ENCODE measurements at places on chromosomes 6 and 20. TPM values are rescaled to one million over a fixed set of nuclear protein-coding genes. Genes with fewer than 3 reads are reported as not detected.
A peak's percentile ranks its signal among the peaks of the same experiment; 100 is the strongest.

- DNase-seq = no peak
These were observed 25.5 kb downstream of the BANF2 start for GRCh38 chr20:17725094-17725835.

GRCh38 chr6:112478036-112478435 lies 130.9 kb downstream of the RFPL4B start:
- peak; percentile 93 for DNase-seq

- DNase-seq = peak; percentile 96
These were observed 75.7 kb upstream of the QKI start for GRCh38 chr6:163338671-163339405.

Gene ACTL10
- total RNA-seq = 0.49 TPM

DNA sequence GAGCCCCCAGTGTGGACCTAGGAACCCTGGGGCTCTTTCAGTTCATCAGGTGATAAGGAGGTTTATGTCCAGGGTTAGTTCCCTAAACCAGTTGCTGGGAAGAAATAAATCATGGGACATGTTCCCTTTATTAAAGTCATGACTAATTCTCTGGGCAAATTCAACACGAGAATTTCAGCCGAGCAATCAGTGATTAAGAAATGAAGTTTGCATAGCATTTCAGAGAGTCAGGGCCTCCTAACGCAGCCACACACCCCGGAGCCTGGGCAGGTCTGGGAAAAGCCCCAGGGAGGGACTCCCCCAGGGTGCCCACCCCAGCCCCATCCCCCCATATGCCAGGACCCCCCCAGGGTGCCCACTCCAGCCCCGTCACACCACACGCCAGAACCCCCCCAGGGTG lies 20.1 kb downstream of the SLCO4A1 start:
- no peak for DNase-seq

Gene SYNJ2
- 7.4 TPM for total RNA-seq

Gene HAO1
- total RNA-seq = not detected

GRCh38 chr6:34441526-34441925 lies 15.7 kb upstream of the RPS10 start:
- DNase-seq = no peak

GRCh38 chr6:15562977-15563376 lies 99.9 kb downstream of the DTNBP1 start:
- no peak for DNase-seq

Gene FAM184A
- 3.7 TPM for total RNA-seq

Gene BMP7
- 15.0 TPM for total RNA-seq

- DNase-seq = no peak
These were observed 3.5 kb downstream of the NUP153 start for GRCh38 chr6:17703256-17703694.

- DNase-seq = no peak
These were observed 161.4 kb downstream of the MTFR2 start for GRCh38 chr6:136088693-136089092.

DNA sequence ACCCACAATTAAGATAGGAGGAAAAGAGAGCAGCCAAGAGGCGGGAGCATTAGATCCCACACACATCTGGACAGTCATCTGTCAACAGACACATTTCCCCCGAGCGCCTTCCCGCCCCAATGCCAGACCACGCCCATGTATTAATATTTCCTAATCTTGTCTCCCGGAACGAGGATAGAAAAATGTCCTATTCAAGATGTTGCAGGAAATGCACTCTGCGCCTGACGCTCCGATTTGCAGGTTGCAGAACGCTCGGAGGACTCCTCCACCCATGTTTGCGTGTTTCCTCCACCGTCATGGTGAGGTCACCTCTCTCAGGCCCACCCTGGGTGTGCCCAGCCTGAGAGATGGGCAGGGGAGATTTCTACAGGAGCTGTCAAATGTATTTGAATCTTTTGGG lies 215.2 kb downstream of the TAF4 start:
- DNase-seq = peak; percentile 62

Gene SPAG4
- total RNA-seq = not detected

GRCh38 chr6:64998204-64998603 lies 708.8 kb downstream of the EYS start:
- no peak for DNase-seq

DNA sequence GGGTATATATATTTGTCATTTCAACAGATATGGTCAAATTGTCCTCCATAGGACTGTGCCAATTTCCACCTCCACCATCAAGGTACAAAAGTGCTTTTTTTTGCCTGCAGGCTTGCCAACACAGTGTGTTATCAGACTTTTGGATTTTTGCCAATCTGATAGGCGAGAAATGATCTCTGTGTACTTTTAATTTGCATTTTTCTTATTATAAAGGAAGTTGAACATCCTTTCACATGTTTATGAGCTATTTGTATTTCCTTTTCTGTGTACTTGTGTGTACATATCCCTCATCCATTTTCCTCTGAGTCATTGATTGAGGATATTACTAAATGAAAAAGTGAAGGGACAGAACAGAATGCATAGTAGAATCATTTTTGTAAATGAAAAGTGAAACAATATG lies 39.0 kb upstream of the PTPN1 start:
- no peak for DNase-seq

DNA sequence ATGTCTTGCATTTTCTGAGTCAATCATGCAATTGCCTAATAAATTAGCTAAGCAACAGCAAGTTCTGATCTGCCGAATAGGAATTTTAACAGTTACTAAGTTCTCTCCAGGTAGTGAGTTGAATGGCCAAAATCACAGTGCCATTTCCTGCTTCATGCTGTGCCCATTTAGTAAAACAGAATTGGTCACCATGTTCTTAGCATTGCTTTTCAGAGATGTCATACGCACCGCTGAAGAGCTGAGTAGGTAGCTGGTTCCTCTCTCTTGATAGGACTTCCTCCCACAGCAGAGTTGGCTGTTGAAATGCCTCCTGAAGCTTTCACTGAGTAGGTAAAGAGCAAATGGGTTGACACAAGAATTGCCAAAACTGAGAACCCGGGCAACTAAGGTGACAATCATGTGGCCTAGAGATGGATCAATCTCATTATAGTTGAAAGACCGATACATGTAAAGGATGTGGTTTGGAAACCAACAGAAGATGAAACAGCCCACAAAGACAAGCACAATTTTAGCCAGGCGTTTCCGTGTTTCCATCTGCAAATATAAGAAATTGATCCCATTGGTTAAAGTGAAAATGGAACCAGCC lies 57.1 kb upstream of the GJE1 start:
- DNase-seq = no peak

DNA sequence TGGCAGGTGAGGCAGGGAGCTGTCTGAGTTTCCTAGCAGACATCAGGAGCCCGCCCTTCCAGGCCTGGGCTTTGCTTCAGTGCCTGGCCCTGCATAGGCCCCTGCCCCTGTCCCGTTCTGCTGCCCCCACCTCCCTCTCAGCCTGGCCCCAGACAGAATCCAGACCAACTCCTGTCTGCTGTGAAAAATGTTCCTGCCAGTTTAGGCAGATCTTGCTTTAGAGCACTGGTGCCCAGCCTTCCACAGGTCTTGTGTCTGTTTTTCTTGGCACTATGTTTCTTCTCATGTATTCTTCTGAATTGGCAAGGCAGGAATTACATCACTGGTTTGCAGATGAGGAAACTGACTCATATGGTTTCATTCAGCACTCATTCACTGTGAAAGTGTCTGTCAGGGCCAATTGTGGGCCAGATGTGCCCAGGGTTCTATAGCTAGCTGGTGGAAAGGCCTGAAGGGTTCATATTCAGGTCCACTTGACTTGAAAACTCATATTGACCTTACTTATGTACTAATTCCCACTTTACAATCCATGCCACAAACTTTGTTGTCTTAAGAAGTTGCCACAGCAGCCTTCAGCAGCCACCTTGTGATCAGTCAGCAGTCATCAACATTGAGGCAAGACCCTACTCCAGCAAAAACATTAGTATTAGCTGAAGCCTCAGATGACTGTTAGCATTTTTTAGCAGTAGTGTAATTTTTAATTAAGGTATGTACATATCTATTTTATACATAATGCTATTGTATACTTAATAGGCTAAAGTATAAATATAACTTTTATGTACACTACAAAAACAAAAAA lies 40.5 kb downstream of the HLA-F start:
- DNase-seq = peak; percentile 6

DNA sequence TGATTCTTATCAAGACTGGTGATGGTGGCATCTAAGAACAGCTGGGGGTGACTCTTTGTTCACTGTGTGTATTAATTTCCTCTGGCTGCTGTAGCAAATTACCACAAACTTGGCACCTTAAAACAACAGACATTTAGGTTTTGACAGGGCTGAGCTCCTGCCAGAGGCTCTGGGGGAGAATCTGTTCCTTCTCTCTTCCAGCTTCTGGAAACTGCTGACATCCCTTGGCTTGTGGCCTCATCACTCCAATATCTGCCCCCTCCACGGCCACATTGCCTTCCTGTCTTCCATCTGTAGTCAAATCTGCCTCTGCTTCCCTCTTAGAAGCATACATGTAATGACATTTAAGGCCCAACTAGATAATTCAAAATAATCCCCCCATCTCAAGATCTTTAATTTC lies 274.9 kb downstream of the PRL start:
- no peak for DNase-seq

- DNase-seq = no peak
These were observed 404.2 kb upstream of the CITED2 start for GRCh38 chr6:139778688-139779087.

DNA sequence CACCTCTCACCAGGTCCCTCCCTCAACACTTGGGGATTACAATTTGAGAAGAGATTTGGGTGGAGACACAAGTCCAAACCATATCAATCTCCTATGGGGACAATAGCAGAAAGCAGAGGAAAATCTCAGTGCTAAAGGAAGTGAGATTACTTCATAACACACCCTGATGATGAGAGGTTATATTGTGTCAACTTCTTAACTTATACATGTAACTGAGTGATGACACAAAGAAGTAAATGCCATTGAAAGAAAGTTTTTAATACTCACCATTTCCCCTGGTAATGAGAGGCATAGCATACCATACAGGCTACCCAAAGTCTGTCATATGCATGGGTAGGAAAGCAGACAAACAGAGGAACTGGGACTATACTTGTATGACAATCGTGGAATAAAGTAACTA lies 137.2 kb downstream of the MMUT start:
- DNase-seq = no peak

- no peak for DNase-seq
These were observed 7.8 kb downstream of the RPL10A start for GRCh38 chr6:35476004-35476403.

Gene TLDC2
- total RNA-seq = 0.59 TPM

DNA sequence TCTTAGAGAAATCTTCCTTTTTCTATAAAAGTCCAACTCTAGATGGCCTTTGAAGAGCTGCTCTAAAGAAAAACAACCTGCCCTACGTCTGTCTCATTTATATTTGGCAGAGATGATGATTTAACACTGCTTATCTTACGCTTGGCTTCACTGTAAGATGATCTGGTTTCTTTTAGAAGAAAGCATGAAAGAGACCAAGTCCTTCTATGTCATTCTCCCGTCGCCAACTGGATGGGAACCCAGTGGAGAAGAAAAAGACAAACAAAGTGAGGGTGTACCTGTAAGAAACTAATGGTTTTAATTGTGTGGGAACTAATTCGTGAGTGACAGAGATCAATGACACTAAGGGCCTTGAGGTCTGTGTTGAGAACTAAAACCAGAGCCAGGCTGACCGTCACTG lies 92.8 kb downstream of the MBOAT1 start:
- DNase-seq = no peak

DNA sequence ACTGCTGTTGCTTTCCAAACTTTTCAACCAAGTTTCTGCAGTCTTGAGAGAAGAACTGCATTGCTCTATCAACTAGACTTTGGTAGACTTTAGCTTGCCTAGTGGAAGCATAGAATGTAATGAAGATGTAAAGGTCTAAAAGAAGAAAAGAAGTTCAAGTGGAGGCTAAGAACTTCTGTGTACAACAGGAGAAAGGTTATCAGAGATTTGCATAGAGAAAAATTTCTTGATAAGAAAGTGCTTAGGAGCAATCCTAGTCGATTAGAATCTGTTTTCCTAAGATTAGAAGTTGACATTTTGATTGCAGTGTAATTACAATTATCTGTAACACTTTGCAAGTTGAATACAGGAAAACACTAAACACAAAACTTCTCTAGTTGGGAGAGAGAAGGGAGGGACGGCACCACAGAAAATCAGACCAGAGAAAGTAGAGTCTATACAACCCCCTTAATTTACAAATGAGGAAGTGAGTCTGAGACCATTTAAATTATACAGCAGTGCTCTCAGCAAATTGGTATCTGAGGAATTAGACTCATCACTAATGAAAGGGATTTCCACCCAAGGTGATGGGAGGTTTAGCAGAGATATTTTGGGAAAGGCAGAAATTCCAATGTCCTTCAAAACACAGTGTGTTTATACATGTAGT lies 194.3 kb upstream of the MARCKS start:
- DNase-seq = no peak

GRCh38 chr6:28758046-28758817 lies 165.6 kb downstream of the TRIM27 start:
- DNase-seq = no peak

DNA sequence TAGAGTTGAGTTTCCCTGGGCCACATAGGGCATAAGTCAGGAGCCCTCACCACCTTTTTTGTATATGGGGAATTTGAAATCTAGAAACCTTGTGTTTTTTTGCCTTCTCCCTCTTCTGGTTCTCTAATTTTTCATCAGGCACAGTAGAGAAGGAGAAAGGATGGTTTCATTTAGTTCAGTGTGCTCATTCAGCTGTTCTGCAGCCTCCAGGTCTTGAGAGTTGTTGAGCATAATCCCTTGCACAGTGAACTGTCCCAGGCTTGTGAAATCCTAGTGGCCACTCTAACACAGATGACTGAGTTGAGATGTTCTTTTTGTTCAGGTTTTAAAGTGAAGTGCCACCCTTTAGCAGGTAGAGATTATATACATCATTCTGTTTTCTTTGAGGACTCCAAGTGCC lies 183.5 kb downstream of the CDKAL1 start:
- no peak for DNase-seq

Gene FNDC1
- total RNA-seq = 59.6 TPM

DNA sequence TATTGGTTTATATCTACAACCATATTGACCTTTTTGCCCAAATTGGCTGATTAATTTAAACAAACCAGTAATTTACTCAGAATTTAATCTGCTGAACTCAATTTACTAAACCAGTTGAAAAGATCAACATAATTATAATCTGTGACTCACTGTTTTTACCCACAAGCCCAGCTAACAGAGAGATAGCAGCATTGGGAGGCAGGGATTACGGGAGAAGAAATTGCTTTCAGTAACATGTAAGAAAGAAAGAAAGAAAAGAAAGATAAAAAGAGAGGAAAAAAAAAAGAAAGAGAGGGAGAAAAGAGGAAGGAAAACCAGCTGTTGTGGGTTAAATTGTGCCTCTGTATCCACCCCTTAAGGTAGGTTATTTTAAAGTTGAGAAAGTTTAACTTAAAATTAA lies 13.3 kb upstream of the RHAG start:
- DNase-seq = no peak

- no peak for DNase-seq
These were observed 309.0 kb upstream of the CHD6 start for GRCh38 chr20:41927189-41927588.

Gene ZKSCAN4
- total RNA-seq = 4.5 TPM
